ENCODE measurements at places on chromosomes 2 and 18.

- peak; percentile 93 for DNase-seq
Measured at GRCh38 chr2:28736034-28736433, 15.6 kb upstream of the PPP1CB start.

DNA sequence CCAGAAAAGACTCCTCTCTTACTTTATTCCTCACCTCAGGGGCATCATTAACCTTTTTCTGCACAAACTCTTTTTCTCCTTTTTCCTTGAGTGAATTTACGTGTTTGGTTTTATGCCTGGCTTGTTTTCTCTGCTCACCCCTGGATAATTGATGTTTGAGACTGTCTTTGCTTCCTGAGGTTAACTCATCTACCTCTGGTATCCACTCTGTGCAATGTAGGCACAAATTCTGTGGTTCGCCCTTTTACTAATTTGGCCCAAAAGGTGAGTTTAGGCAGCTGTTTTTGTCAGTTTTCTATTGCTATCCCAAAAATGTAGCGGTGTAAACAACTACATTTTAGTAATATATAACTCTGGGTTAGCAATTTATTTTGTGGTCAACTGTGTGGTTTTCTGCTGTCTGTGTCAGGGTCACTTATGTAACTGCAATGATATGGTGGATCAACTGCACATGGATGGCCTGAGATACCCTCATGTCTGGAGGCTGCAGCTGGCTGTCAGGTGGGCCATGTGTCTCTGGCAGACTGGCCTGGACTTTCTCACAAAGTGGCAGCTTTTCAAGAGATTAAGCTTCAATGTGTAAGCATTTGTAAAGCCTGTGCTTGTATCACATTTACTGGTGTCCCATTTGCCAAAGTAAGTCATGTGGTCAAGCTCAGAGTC, 329.7 kb downstream of the FSIP2 start:
- no peak for DNase-seq

DNA sequence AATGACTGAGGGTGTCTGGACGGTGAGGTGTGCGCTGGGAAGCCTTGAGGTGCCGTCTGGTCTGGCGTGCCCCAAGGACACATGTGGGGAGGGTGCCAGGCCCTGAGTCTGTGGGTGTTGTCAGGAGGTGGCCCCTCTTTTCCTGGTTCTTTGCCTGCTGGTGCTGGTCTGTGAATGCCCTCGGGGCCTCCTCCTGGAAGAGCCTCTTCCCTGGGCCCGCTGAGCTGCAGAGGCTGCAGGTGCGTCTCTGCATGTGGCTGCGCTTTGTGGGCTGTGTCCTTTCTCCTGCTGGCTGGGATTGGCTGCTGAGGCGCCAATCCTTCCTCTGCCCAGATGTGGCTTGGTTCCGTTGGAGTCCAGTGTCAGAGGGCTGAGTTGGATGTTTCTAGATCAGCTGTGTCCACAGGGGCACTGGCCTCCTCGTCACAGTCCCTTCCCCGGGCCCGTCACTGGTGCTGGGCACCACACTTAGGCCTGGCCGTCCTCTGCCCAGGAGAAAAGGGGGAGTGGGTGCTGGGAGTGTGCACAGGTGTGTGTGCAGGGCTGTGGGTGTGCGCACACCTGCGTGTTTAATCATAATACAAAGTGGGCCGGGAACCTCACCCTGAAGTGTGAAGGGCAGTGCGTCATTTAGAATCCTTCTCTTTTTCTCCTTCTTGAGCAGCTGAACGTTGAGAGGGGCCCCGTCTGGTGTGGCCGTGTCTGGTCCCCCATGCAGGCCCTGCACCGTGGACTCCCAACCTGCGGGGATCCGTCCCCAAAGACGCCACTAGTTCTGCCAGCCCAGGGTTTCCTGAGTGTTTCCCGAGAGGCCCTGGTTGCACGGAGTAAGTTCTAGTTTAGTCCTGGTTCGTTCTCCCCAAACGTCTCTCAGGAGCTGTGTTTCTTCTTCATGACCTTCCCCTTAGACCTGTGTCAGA, 35.5 kb downstream of the RTP5 start:
- no peak for DNase-seq

GRCh38 chr18:79588636-79589481, 90.7 kb upstream of the CTDP1 start:
- peak; percentile 90 for DNase-seq

DNA sequence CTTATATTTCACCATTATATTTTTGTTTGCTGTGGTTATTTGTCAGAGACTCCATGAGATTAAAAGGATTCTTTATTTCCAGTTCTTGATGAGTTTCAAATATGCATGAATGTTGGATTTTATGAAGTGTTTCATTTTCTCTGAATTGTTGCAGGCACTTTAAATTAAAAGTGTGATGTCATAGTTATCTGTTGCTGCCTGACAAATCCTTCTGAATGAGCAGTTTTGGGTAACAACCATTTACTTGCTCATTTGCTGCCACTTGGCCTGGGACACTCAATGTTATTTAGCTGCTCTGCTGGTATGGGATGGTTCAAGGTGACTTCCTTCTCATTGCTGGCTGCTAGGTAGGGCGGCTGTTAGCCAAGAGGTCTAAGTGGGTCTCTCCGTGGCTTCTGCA, 173.5 kb downstream of the LPIN1 start:
- DNase-seq = no peak

GRCh38 chr2:1707771-1708418, 36.4 kb downstream of the PXDN start:
- DNase-seq = peak; percentile 72

DNA sequence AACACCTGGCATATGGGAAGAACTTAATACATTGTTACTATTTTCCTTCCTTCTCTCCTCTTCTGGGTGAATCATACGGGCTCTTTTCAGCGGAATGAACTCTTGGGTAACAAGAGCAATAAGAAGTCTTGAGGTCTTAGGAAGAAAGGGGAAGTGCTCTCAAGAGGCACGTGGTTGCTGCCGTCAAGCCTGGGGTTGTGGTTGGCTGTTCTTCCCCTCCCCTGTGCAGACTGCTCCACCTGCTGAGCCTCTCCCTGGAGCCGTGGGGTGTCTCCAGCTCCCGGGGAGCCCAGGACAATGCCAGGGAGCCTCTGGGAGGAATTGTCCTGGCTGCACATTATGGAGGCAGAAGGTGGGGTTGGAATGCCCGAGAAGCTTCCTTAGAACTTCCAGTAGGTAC, 19.4 kb downstream of the TOGARAM2 start:
- DNase-seq = peak; percentile 48

DNA sequence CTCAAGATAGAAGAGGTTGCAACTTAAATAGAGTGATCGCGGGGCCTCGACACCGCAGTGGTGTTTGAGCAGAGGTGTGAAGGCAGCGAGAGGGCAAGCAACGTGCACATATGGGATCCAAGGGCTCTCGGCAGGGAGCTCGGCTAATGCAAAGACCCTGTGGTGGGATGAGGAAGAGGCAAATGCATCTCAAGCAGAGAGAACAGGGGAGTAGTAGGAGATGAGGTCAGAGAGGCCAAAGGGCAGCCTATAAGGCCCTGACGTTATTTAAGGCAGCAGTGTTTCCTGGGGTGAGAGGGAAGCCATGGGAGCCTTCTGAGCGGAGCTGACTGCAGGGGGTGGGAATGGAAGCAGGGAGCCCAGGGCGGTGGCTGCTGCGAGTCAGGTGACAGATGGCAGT, 74.5 kb downstream of the MRPS9 start:
- DNase-seq = no peak

GRCh38 chr18:68779169-68779568, 18.7 kb upstream of the CCDC102B start:
- DNase-seq = no peak

DNA sequence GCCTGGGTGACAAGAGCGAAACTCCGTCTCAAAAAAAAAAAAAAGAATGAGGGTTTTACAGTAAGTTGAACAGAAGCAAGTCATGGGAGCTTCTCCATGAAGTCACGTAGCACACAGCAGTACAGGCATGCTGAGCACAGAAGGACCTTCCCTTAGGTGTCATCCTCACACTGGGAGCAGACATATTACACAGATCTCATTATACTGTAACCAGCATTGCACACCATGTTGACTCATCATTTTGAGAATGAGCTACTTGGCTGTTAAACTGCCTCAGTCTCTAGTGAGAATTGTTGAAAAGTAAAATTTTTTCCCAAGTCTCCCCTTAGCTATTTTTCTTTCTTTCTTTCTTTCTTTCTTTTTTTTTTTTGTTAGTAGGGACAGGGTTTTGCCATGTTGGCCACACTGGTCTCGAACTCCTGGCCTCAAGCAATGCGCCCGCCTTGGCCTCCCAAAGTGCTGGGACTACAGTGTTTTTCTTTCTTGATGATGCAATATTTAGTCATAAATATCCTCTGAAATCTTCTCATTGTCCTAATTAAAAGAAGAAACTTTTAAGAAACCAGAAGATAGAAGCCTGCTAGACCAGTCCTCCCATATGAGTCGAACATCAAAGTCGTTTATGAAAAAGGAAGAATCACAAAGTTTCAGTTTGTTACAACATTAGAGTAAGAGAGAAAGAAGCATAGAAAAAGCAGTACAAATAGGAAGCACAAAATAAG, 37.9 kb upstream of the PPP1CB start:
- no peak for DNase-seq

- no peak for DNase-seq
Measured at GRCh38 chr2:135800513-135801460, 36.2 kb downstream of the LCT start.

DNA sequence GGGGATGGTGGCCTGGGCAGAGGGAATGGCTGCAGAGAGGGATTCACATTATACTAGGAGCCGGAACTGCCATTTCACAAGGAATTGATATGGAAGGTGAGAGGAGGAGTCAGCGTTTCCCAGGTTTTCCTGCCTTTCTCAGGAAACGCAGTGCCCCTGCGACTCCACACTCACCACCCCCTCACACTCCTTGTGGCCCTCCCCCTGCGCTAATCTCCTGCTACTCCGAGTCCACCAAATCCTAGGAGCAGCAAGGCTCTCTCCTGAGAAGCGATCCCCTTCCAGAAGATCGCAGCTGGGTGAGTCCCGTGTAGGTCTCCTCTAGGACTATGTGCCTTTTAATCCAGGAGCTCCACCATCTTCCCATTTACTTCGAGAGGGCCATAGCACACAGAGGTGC, 140.6 kb downstream of the VAPA start:
- no peak for DNase-seq

- DNase-seq = no peak
Measured at GRCh38 chr2:202932425-202933138, 20.5 kb downstream of the CARF start.

GRCh38 chr2:221437056-221437455, 135.0 kb downstream of the EPHA4 start:
- DNase-seq = no peak

GRCh38 chr2:19711470-19712372, 190.1 kb downstream of the TTC32 start:
- DNase-seq = no peak

- DNase-seq = no peak
Measured at GRCh38 chr2:168033966-168034365, 213.4 kb downstream of the STK39 start.

- no peak for DNase-seq
Measured at GRCh38 chr2:217325816-217326215, 466.0 kb upstream of the TNP1 start.

DNA sequence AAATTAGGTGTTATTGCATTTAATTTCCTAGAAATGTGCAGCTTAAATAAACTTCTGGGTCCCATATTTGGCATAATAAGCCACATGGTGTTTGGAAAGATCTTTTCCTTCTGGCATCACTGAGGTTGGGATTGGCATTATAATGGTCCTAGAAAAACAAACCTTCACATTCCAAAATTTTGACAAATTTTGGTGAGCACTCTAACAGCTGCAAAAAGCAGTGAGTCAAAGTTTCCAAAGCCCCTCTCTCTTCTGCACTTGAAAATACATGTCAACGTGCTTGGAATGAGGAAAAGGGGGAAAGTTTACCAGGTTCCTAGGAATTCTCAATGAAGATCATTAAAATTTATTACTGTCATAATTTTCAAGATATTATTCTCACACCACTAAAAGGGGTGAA, 77.8 kb upstream of the STK17B start:
- DNase-seq = no peak

- no peak for DNase-seq
Measured at GRCh38 chr18:42025974-42026625, 71.1 kb downstream of the PIK3C3 start.

- no peak for DNase-seq
Measured at GRCh38 chr2:10331702-10332401, 29.1 kb downstream of the HPCAL1 start.

DNA sequence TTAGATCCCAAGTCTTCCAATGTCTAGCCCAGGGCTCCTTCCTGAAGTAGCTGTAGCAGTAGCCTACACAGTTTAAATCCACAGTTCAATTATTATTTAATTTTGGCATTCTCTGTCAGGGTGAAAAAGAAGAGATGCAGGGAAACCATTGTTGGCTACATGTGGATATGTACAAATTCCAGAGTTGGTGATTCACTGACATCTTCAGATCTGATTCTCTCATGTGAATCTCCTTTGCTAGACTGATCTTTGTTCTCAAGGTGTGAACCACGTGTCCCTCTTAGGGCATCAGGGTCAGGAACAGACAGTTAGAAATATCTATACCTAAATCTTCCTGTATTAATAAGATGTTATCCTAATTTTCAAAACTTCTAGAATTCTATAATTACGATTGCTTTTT, 36.7 kb downstream of the ADCYAP1 start:
- no peak for DNase-seq

DNA sequence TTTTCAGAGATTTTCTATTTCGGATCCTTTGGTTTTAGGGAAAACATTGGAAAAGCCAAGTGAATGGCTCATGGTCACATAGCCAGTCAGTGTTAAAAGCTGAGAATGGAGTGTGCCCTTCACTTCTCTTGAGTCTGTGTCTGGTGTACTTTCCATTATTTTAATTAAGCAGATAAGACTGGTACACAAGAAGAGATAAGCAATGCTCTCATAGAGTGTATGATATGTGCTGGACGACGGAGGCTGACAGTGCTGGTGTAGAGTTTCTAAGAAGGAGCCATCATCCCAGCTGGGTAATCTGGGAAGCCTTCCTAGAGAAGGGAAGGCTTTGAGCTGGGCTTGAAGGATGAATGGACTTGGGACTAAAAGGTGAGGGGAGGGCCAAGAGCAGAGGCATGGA, 93.3 kb downstream of the SPTBN1 start:
- DNase-seq = no peak

DNA sequence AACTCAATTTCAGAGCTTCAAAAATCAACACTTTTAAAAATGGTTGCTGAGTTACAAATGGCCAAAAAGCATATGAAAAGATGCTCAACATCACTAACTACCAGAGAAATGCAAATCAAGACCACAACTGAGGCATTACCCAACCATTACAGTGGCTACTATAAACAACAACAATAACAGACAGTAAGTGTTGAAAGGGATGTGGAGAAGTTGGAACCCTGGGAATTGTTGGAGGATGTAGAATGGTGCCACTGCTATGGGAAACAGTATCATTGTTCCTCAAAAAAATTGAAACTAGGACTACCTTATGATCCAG, 173.3 kb upstream of the SPRED2 start:
- no peak for DNase-seq

- no peak for DNase-seq
Measured at GRCh38 chr2:45647986-45648520, 3.4 kb upstream of the PRKCE start.
